H9 (cell line): ENCODE measurements at places on chromosomes 6 and 20.

- DNase-seq, result peak; percentile 74
Measured at GRCh38 chr20:17806739-17807441, 107.1 kb downstream of the BANF2 start.

DNA sequence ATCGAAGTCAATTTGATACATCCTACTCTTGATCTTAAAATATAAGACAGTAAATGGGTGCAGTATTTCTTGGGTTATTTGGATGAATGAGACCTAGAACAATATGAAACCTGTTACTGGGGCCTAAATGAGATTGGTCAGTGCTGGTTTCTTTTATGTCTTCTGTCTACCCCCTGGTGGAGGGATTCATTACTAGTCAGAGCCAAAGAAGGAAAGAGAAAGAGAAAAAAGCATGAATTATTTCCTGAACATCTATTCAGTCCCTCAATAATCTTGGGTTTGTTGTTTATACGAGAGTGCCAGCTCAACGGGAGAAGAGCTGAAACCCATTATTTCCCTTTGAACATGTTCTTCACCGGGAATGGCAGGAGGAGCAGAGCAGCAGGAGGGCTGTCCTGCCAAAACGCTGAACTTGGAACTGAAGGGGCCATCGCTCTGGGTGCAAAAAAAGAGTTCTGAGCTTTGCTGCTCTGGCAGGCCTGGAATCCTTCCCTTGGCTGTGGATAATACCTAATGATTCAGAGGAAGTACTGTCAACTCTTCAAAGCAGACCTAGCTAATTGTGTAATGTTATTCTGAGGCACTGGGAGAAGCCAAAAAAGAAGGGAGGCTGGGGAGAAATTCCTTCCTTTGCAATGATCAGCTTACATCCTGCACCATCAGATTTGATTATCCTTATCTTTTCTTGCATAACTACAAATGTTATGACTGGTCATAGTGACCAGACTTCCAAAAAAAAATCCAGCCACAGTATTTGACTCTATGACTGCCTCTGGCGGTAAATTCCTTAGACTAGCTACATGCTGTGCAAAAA is 72.0 kb downstream of the BLOC1S5 start:
- DNase-seq, result no peak

- DNase-seq, result no peak
Measured at GRCh38 chr20:49614338-49615050, 46.6 kb upstream of the PTGIS start.

GRCh38 chr6:131978522-131978921 is 27.4 kb upstream of the CCN2 start:
- DNase-seq, result no peak

DNA sequence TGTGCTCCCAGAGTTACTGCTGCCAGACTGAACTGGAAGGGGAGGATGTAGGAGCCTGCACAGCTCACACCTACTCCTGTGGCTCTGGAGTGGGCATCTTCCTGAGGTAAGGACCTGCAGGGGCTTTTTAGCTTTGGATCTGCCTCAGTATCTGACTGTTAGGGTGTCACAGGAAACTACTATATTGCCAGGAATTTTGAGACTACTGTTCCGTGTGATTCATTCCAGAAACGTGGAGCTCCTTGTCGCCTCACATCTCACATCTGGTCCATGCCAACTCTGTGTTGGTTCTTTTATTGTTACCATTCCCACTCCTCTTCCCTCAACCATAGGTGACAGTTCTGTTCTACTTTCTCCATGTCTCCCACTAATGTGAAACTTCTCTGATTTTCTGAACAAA is 34.1 kb downstream of the PRPH2 start:
- DNase-seq, result no peak

DNA sequence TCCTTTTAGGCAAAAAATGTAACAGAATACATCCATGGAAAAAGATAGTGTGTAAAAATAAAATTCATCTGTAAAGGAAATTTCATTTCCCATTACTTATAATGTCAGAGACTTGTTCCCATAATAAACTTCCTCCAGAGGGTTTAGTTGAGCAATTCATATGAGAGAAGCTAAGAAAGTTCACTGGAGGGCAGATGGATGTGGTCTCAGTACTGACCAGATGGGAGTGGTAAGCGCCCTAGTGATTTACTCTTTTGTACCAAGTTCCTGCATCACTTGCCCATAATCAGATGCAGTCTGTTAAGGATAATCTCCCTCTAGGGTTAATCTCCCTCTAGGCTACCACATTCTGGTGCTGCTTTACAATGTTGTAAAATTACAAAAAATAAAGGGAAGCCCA is 61.7 kb downstream of the ESF1 start:
- DNase-seq, result no peak

GRCh38 chr6:52261229-52261628 is 16.9 kb upstream of the IL17F start:
- DNase-seq, result no peak

- no peak for DNase-seq
Measured at GRCh38 chr6:119463081-119463626, 113.6 kb upstream of the MAN1A1 start.

GRCh38 chr20:61253264-61253639 is 1.2 kb downstream of the CDH4 start:
- DNase-seq, result peak; percentile 48

DNA sequence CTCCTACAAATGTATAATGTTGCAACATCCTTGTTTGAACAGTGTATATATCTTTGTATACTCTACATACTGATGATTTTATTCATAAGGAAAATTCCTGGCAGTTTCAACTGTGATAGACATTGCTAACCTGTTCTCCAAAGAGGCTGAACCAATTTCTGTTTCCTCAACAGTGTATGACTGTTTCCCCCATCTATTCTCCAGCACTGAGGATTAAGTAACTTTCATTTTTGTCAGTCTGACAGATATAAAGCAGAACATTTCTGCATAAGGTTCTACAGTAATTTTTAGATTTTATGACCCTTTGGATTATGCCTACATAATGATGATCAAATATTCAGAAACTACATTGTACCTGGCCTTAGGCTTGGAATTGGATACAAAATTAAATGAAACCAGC is 9.9 kb downstream of the PPP1R16B start:
- no peak for DNase-seq

DNA sequence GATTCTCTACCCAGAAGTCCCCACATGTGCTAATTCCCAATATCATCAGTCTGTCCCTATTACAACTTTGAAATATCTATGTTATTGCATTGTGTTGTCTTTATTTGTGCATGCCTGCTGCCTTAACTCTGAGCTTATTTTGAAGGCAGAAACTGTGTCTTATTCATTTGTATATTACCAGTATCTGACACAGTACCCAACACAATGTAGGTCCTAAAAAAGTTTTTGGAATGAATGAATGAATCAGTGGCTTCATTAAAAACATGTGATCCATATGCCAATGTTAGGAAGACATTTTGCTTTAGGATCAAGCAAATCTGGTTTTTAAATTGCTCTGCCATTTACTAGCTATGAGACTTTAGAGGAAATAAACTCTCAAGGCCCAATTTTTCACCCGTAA is 420.4 kb downstream of the CBLN4 start:
- DNase-seq, result no peak
